Activated CD8-positive, alpha-beta T cell treated with anti-CD3 and anti-CD28 coated beads for 36 hours (primary cell): ENCODE measurements at places on chromosomes 5 and 9. TPM values are rescaled to one million over a fixed set of nuclear protein-coding genes. Genes with fewer than 3 reads are reported as not detected.

- DNase-seq, result no peak
Observed at GRCh38 chr5:93273176-93273575, 307.8 kb downstream of the NR2F1-AS1 start.

DNA sequence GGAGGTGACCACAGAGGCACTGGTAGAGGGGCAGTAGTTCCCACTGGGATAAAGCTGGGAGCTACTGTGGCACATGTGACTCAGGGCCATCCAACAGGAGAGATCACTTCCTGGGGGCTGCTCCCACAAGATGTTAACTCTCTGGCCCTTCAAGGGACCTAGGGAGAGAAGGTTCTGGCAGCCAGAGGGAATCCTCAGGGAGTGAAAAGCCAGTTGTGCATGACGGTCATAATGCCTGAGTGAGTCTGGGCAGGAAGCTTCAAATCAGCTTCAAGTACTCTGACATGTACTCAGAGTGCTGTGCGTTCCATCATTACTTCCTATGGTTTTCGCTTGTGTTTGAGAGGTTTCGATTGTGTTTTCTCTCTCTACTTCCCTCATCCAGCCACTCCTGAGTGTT is 388.5 kb downstream of the GABRG2 start:
- DNase-seq, result no peak

DNA sequence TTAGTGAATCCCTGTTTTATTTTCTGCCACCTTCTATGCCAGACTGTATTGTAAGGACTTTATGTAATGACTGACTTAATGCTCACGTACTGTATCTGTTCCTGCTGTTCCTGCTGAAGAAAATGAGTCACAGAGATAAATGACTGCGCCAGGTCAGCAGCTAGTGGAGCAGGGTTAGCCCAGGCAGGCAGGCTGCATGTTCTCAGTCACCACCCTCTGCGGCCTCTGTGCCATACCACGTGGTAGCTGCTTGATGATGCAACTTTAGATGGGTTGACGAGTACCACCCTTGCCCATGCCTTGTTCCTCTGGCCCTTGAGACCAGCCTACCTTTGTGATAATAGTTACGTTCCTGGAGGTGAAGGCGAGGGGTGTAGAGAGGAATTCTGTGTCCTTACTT is 161.9 kb downstream of the TRIO start:
- DNase-seq, result no peak

GRCh38 chr9:21078702-21079101 is 960 bp upstream of the IFNB1 start:
- DNase-seq, result no peak

GRCh38 chr5:112532654-112533360 is 113.7 kb upstream of the EPB41L4A start:
- no peak for DNase-seq

- DNase-seq, result no peak
Observed at GRCh38 chr5:103902893-103903292, 340.3 kb upstream of the NUDT12 start.

DNA sequence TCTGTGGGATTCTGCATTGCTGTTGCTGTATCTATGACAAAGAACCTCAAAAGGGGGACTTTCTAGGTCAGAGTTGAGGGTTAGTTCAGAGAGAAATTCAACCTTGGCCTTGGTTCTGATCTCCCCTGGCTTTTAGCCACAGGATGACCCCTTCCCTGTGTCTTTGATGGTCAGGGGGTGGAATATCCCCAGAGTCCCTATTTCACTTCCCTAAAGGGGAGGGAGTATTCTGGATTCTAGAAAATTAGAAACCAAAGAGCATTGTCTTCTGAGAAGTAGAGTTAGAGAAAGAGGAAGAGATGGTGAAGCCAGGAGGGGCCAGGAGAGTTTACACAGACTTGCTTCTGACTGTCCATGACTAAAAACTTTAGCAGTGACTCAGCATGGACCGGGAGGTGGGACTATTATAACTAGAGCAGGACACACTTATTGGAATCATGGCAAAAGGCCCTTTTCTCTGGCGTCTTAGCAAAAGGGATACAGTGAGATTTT is 56.2 kb upstream of the LPAR1 start:
- DNase-seq, result no peak

GRCh38 chr5:53350991-53351770 is 129.2 kb upstream of the FST start:
- no peak for DNase-seq

GRCh38 chr5:130642461-130642860 is 522.6 kb downstream of the HINT1 start:
- no peak for DNase-seq

- no peak for DNase-seq
Observed at GRCh38 chr5:83891261-83891660, 170.6 kb upstream of the HAPLN1 start.

DNA sequence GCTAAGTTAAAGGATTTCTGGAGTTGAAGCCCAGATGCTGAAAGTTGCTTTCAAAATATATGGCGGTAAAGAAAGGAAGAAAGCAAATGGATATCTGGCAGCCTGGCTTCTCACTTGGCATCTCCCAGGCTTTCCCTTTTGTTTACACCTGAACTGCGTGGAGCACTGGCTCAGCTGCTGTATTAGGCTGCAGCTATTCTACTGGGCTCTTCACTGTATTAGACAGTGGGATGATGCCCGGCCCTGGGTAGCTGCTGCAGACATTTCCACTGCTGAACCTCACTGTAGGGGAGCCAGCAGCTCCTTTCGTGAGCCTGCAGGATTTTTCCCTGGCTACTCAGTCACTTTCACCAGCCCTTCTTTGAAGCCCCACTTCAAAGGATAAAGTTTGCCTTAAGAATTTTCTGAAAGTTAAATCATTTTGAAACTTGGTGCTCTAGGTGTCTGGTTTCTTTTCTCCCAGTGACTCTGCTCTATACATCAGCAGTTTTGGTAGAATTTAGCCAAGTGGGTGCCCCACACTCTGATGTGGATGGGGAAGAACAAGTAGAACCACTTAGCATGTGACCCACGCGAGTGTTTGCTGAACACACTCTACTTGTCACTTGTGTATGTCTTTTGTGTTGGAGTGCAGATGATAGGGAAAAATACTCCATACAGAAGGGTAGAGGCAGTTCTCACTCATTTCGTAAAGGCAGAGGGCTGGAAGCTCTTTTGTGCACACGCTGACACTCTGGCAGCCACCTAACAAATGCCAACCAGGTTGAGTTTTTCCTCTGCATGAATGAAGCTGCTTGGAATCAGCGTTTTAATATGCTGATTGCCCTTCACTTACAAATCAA is 49.9 kb downstream of the C9orf152 start:
- DNase-seq, result no peak

GRCh38 chr5:169299191-169299662 is 1.7 kb downstream of the SLIT3 start:
- DNase-seq, result no peak

DNA sequence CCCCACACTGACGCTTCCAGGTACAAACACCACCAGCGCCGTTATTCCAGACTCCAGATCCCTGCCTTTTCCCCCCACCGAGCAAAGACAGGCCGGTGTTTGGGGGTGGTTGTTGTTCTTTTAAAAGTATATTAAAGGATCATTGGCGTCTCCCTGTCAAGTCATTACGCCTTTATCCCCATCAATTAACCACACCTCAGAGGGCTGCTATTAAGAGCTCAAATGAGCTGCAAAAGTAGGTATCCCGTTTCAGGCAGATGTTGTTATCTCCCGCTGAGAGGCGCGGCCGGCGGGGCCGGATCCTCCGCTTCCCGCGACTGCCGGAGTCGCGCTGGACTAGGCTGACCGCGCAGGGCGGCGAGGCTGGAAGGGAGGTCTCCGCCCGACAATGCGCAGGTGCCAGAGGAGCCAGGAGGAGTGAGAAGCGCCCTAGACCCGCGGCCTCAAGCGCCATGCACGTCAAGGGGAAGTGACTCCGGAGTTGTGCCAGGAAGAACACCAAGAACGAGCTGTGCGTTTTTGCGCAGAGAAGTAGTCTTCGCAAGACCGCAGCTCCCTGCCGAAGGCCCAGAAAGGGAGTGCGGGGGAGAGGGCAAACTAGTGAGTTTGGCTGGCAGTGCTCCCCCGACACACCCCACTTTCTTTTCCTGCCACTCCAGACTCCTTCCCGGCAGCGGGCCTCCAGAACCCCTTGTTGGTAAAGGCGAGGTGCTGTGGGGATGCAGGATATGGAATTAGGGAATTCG is 8.2 kb downstream of the NR2F1-AS1 start:
- no peak for DNase-seq

GRCh38 chr9:15140051-15140450 is 167.0 kb downstream of the TTC39B start:
- DNase-seq, result no peak

DNA sequence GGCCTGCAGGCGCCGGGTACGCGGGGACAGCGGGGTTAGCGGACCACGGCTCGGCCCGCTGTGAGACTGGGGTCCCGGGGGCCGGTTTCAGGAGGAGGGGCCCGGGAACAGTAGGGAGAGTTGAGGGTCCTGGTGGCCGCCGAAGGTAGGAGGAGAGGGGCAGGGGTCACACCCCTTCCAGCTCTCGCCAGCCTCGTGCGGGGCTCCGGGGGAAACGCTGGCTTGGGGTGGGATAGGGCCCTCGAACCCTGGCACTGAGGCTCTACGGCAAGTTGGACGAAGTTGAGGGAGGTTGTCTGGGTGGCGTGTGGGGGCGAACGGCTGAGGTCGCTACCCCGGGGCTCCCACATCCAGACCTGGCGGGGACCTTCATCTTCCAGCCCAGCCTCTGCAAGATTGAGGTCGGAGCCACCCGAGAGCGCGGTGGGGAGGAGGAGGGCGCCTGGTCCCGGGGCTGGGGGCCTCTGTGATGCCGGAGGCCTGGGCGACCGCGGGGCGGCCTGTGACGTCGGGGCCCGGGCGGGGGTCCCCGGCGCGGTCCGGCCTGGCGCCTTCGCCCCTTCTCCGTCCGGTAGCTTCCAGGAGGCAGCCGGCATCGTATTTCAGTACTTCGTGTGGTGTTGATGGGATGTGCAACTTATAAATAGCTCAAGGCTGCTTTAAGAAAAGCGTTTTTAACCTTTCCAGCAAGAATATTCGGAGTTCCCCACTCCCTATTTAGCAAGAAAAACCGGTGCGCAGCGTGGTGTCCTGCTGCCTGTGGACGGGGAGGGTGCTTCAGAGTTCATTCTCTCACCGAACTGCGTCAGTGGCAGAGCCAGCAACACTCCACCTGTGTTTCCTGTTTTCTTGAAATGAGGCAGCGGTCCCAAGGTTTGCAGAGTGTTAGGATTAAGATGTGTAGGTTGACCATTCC is 902 bp downstream of the HABP4 start:
- peak; percentile 55 for DNase-seq

- DNase-seq, result no peak
Observed at GRCh38 chr5:169424279-169424655, 123.3 kb upstream of the SLIT3 start.

DNA sequence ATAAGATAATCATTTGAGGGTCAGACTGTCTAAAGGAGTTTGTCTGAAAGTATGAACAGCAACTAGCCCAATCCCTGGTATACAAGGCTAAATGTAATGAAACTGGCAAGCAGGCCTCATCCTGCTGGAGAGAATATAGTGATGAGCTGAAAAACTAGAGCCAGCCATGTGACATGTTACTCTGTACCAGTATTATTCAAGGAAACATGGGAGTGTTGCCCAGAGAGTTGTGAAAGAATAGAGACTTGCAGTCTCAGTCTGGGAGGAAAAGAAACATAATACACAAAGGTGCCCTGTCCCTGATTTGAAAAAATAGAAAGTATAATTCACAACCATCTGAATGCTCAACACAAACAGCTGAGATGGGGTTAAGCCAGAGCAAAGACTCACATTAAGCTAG is 37.9 kb upstream of the HTR1A start:
- no peak for DNase-seq

GRCh38 chr5:73152411-73153388 is 20.3 kb upstream of the TMEM174 start:
- DNase-seq, result no peak

Gene MARCOL
- not detected for total RNA-seq

Gene SPINK13
- not detected for total RNA-seq

Gene GFRA3
- not detected for total RNA-seq

Gene PRXL2C
- total RNA-seq, result 2.5 TPM

Gene HACD4
- 4.1 TPM for total RNA-seq

Gene UHRF2
- 57.0 TPM for total RNA-seq

Gene PCDHB13
- not detected for total RNA-seq
